ENCODE measurements at places on chromosomes 4 and X. TPM values are rescaled to one million over a fixed set of nuclear protein-coding genes. Genes with fewer than 3 reads are reported as not detected.

Gene ODAPH
- not detected for total RNA-seq

Gene NDP
- total RNA-seq: 0.17 TPM

Gene RADX
- 2.5 TPM for total RNA-seq

Gene CYP2U1
- total RNA-seq: 14.1 TPM

Gene GUCY1A1
- 4.0 TPM for total RNA-seq

Gene BST1
- total RNA-seq: 13.8 TPM

Gene CSAG1
- total RNA-seq: not detected

Gene CLIC2
- 29.8 TPM for total RNA-seq

Gene UBA1
- total RNA-seq: 188 TPM

Gene STOX2
- 0.73 TPM for total RNA-seq

Gene ARSH
- not detected for total RNA-seq

Gene F9
- not detected for total RNA-seq

Gene CPZ
- total RNA-seq: 0.58 TPM

Gene CCSER1
- total RNA-seq: not detected

Gene GC
- not detected for total RNA-seq

Gene SRPX
- total RNA-seq: 291 TPM

Gene GPR119
- total RNA-seq: not detected

Gene PAGE4
- not detected for total RNA-seq

Gene LPAR4
- total RNA-seq: 0.58 TPM

Gene ARFIP1
- total RNA-seq: 61.2 TPM

Gene RHOXF1
- total RNA-seq: not detected

Gene AREG
- 0.29 TPM for total RNA-seq

Gene CXCL6
- total RNA-seq: 3.5 TPM

Gene CENPVL2
- not detected for total RNA-seq

Gene PCYT1B
- total RNA-seq: 0.15 TPM

Gene PPARGC1A
- 1.5 TPM for total RNA-seq

Gene AP1AR
- total RNA-seq: 20.7 TPM

Gene RNF175
- under 0.01 TPM for total RNA-seq

Gene HCFC1
- 21.1 TPM for total RNA-seq

Gene DGKK
- total RNA-seq: not detected

Gene GPR82
- not detected for total RNA-seq

Gene LRRC66
- total RNA-seq: 0.83 TPM

Gene TENM3
- 13.2 TPM for total RNA-seq

Gene SLC6A14
- total RNA-seq: not detected

Gene CTAG1B
- total RNA-seq: not detected

Gene GAGE12H
- not detected for total RNA-seq

Gene TXLNG
- total RNA-seq: 10.8 TPM

Data from smooth muscle cell of trachea (primary cell).